ENCODE measurements at places on chromosomes 5 and 9. TPM values are rescaled to one million over a fixed set of nuclear protein-coding genes. Genes with fewer than 3 reads are reported as not detected.

UAP1L1 gene
- total RNA-seq = 2.0 TPM

AK8 gene
- 0.26 TPM for total RNA-seq

DNA sequence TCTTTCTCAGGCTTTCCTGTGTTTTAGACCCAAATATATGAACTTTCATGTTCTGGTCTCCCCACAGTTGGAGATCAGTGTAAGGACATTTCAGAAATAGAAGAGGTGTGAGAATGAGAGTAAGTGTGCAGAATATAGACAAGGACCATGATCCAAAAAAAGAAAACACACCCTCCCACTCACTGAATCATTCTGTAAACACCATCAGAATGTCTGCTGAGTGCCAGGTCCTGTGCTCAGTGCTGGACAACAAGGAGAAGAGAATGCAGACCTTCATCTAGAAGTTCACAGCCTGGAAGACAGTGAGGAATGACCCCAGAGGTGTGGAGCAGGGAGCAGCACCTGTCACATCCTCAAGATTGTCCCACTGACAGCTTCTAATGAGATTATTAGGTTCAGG is 19.1 kb upstream of the SH3RF2 start:
- peak; percentile 60 for DNase-seq

DNA sequence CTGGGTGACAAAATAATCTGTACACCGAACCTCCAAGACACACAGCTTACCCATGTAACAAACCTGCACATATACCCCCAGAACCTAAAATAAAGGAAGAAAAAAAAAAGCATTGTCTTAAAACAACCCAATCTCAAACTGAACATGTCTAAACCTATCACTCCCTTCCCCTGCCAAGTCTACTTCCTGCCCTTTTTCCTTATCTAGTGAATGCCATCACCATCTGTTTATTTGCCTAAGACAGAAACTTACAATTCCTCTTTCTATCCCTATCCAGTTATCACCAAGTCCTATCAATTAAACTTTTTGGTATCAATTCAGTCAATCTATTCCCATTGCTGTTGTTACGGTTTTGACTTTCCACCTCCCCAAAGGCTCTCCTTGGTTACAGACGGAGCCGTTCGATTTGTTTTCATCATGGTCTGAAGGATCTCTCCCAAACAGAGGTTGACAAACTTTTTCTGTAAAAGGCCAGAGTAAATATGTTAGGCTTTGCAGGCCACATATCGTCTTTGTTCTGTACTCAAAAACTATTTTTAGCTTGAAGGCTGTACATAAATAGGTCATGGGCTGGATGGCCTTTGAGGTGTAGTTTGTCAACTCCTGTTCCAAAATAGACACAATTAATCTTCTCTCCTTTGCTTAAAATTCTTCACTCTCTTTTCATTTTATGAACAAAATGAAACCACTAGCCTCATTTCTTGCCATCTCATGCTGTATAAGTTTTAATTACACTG is 12.1 kb downstream of the NOL8 start:
- peak; percentile 81 for DNase-seq

DNA sequence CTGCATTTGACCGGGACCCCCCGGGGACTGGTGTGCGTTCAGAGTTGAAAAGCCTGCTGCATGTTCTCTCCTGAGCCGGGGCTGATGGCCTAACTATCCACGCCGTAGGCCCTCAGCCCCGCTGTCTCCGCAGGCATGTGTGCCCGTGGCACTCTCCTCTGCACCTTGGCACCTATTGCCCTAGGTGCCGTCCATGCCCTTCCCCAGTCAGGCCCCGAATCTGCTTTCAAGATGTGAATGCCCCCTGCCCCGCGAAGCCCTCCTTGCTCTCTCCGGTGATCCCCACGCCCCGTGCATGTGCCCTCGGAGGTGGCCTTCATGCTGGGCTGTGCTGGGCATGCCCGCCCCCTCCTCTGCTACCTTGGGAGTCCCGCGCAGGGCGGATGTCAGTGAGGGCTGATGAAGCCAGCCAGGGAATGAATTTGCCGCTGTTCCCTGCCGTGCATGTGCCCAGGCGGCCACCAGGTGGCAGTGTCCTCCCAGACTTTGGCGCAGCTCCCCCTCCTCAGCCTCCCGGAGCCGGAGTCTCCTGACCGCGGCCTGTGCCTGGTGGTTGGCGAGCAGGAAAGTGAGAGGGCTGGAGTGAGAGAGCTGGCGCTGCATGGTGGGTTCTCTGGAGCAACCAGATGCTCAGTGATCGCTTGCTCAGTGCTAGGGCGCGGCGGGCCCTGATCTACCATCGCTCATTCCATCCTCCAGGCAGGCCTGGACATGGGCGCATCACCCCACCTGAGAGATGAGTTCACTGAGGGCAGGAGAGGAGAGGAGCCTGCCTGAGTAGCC is 112.9 kb upstream of the LMX1B start:
- peak; percentile 23 for DNase-seq

EQTN gene
- total RNA-seq = not detected

- DNase-seq = peak; percentile 25
These were observed 120.7 kb upstream of the SLIT3 start for GRCh38 chr5:169421677-169422076.

SLC24A2 gene
- not detected for total RNA-seq

DNA sequence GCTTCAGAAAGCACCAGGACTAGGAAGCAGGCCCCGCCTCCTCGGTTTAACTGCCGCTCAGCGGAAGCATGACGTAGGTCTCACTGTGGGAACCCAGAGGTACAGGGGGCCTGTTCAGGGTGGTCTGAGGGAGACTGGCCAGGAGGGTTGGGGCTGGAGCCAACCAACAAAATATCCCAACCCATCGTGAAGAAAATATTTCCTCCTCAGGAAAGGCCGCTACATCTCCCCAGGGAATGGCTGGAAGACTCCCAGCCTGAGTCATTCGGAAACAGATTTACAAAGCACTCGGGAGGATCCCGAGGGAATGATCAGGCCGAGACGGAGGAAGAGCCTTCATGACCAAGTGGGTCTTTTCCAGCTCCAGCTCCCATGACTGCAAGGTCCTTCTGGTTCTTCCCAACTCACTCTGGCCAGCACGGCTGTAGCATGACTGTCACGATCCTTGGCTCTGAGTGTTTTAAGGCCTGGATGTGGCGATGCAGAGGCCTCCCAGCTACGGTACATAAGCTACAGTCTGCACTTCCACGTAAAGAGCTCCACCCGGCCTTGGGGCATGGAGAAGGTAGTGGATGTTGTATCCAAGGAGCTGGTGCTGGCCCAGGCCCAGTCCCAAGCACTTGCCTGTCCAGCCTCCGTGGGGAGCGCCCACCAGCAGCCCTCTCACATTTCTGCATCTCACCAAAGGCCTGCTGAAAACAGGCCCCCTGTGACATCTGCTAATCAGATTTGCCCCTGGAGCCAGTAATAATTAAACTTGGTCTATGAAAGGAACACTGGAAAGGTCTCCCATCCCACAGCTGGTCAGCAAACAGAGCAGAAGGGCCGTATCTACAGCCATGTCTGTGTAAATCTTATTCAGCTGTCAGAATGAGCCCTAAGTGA is 100.6 kb downstream of the LHFPL2 start:
- no peak for DNase-seq

- no peak for DNase-seq
These were observed 24.6 kb downstream of the CDHR2 start for GRCh38 chr5:176573564-176574296.

ZDHHC21 gene
- total RNA-seq = 21.6 TPM

PGGT1B gene
- total RNA-seq = 28.9 TPM

- no peak for DNase-seq
These were observed 441.5 kb downstream of the CDH18 start for GRCh38 chr5:19546521-19546920.

FOCAD gene
- total RNA-seq = 28.4 TPM

GABRA6 gene
- not detected for total RNA-seq

GRCh38 chr9:99253772-99254431 is 31.8 kb downstream of the SEC61B start:
- DNase-seq = no peak

- no peak for DNase-seq
These were observed 165.5 kb downstream of the RORB start for GRCh38 chr9:74662674-74663073.

DNA sequence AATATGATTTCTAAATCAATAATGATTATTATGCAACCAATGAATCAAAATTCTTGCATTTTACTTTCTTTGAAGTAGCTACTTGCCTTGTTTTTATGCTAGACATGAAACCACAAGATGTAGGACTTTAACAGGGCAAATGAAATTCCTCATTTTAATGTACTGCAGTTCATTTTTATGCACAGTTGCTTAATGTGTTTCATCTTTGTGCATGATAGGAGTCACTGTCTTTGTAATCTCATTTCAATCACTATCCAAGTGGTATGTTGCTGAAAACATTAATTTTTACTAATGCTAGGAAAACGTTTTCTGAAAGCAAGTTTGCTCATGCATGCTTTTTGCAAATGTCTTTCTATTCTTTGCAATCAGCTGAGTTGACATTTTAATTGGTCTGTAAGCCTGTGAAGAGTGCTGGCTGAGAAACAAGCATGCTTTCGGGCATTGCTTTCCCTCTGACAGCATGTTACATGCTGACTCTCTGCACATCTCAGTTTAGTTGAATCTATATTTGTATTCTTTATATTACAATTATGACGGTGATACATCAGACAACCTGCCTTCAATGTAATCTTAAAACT is 535.0 kb upstream of the CDH18 start:
- DNase-seq = no peak

AIF1L gene
- 2.6 TPM for total RNA-seq

DNA sequence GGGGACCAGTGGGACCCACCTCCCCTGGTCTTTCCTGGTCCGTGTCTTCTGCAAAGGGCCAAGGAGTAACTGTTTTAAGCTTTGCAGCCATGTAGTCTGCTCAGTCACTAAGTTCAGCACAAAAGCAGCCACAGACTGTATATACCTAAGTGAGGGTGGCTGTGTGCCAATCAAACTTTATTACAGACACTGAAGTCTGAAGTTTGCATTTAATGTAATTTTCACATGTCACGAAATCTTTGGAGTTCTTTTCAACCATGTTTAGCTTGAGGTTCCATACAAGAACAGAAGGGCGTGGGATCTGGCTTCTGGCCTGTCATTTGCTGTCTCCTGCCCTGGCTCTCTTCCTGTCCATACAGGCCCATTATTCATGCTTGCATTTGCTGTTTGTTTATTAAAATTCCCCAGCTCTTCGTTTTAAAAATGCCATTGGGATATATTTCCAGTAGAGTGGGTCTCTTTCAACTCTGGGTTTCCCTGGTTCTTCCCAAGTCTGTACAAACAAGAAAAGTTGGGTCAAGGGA is 64.2 kb upstream of the ECM2 start:
- peak; percentile 79 for DNase-seq

DNA sequence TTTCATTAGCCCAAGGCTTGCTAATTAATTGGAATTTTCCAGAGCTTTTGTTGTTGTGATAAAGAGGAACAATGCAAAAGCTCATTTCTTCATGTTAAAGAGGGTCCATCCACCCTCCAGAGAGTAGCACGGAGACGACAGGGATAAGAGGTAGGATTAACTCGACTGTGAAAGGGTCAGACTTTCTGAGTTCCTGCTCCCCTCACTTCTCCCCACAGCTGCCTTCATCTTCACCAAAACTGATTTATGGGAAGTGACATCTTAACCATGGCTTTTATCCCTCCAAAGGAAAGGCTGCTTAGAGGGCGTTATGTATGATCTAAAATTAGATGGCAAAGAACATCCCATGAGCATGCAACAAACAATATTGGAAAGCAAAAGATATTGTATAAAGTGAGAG is 135.5 kb downstream of the GLIS3 start:
- no peak for DNase-seq

- DNase-seq = no peak
These were observed at the start of gene TRPM3 for GRCh38 chr9:71121275-71122021. Gene TRPM3, minus strand, starts transcription at chr9:71121621. Its CDS starts 267 bp downstream, at chr9:71121354.

DNA sequence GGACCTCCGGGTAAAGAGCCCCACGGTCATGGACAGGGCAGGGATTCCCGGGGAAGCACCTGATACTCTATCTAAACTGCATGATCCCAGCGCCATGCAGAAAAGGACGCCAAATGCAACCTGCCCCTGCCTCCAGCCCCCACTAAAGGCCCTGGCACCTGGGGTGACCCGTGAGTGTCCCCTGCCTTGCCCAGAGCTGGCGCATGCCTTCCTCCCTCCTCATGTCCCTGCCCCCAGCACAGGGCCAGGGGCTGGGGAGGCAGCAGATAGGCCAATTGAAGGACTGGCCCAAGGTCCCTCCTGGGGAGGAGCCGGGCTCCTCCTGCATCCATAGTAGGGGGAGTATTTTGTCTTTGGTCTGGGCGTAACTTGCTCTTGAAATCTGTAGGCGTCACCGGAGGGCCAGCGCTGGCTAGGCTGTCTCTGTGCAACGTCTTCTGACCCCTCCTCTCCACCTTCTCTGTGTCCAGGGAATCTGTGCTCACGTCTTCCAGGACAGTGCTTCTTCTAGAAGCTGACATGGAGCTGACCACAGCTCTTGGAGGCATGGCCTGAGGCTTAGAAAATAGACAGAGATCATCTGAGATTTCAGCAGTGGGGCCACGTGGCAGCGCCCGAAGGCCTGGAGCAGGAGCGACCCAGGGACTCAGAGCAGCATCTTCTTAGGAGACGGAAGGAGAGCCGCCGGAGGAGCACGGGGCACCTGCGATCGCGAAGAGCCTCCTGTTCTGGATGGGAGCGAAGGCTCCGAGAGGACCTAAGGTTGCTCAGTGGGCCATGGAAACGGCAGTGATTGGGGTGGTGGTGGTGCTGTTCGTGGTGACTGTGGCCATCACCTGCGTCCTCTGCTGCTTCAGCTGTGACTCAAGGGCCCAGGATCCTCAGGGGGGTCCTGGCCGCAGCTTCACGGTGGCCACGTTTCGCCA is 660 bp downstream of the SPAAR start:
- no peak for DNase-seq

SLC36A3 gene
- not detected for total RNA-seq

- DNase-seq = peak; percentile 71
These were observed 159.9 kb downstream of the FANCC start for GRCh38 chr9:95157481-95158151.

LRRTM2 gene
- total RNA-seq = not detected

MEGF10 gene
- total RNA-seq = 0.26 TPM

DNA sequence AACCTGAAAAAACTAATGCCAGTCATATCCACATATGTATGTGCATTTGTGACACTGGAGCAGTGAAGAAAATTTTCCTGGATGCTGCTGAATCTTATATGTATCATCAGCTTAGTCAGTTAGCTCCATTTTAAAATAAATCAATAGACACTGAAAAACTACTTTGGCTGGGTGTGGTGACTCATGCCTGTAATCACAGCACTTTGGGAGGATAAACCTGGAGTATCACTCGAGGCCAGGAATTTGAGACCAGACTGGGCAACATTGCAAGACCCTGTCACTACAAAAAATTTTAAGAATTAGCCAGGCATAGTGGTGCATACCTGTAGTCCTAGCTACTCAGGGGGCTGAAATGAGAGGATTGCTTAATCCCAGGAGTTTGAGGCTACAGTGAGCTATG is 511.0 kb upstream of the TLE4 start:
- peak; percentile 49 for DNase-seq

SLC2A6 gene
- 2.9 TPM for total RNA-seq

All from bronchial epithelial cell (primary cell).